ELR (cell line): ENCODE measurements at places on chromosomes 13 and 19.

DNA sequence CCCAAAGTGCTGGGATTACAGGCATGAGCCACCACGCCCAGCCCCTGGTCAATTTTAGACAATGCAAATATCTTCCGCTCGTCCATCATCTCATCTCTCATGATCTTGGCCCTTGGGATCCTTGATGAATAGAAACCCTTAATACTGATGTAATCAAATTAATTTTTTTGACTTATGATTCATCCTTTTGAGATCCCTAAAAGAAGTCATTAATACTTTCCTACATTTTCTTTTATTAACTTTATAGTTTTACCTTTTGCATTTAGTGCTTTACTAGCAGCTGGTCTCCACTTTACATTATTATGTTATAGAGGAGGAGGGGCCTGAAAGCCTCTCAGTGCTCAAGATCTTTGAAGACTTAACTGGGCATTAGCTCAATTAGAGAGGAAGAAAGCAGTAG, 7.7 kb upstream of the KASH5 start:
- DNase-seq: no peak

GRCh38 chr19:37983153-37983552, 76.1 kb downstream of the SIPA1L3 start:
- no peak for DNase-seq

- DNase-seq: no peak
Observed at GRCh38 chr13:73521290-73521624, 462.5 kb downstream of the KLF5 start.

DNA sequence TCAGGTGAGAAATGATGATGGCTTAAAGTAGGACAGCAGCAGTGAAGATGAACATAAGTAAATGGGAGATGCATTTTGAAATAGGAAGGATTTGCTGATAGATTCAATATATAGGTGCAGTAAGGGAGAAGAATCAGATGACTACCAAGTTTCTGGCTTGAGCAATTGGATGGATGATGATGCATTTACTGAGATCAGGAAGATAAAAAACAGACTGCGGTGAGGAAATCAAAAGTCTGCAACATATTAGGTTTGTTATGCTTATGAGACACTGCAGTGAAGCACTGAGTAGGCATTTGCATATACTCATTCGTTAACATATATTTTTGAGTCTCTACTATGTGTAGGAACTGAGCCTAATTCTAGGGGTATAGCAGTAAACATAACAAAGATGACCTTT, 184.2 kb downstream of the LACC1 start:
- peak; percentile 39 for DNase-seq

DNA sequence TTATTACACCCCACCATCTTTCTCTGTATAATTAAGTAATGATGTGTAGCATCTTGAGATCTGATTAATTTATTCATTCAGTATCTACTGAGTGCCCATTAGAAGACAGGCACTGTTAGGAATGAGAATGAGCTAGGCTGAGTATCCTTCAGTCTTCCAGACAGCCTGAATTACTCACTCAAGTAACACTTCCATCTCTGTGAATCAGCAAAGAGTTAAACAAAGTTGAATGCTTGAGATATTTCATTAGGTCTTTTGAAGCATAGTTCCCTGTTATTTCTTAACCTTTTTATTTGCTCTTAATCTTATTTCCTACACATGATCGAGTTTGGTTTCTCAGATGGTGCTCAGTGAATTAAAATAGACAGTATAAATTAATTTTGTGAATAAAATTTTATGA, 413.7 kb downstream of the DCT start:
- peak; percentile 30 for DNase-seq

- peak; percentile 51 for DNase-seq
Observed at GRCh38 chr13:94268661-94269060, 210.8 kb downstream of the DCT start.

DNA sequence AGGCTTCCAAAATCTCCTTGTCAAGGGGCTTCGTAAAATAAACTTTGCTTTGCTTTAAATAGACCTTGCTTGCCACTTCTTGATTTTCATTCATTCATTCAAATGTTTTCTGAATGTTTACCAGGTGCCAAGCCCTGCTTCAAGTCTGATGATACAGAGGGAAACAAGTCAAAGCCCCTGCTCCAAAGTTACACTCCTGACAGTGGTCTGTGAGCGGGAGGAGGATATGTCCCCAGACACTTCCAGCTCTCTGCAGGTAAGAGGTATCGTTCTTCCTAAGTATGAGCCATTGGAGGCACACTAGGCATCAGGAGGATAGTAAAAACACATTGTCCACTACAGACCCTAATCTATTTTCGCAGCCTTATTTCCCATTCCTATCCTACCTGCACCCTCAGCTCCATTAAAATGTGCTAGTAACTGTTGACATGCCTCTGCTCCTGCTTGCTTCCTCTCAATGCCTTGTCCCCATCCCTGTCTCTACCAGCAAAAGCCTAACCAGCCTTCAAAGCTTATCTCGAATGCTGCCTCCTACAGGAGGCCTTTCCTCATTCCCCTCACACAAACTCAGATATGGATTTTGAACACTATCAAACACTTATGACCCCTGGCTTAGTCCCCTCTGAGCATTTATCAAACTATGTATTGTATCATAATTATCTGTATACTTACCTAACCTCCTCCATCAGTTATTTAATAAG, 6.2 kb upstream of the WBP4 start:
- peak; percentile 40 for DNase-seq

GRCh38 chr13:97921176-97921816, 32.2 kb upstream of the IPO5 start:
- DNase-seq: peak; percentile 11

DNA sequence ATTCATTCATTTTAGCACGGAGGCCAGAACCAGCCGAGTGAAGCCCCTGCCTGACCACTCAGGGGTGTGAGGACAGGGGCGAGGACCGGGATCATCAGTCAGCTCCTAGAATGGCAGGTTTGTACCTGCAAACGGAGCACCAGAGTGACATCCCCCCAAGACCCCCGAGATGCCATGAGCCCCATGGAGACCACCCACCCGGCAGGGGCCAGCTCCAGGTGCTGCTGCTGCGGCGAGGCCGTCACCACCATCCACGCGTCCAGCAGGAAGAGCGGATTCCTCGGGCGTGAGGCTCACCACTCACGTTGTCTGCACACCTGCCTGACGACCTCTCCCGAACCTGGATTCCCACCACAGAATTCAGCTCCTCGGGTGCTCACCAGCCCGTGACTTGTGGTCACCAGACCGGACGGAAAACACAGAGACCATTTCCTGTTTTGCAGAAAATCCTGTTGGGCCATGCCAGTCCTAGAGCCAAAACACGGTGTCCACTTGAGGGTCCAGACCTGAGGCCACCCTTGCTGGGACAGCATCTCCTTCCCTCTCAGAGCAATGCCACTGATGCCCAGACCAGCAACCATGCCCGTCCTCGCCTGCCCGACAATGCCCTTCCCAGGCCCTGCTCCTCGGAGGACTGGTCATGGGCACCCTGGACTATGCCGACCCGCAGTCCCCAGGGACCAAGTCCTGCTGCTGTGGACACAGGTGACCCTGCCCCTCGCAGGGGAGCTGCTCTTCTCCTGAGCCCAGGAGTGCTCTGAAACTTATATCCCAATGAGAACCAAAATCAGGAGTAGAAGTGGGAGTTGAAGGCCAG, 74.2 kb downstream of the RASA3 start:
- no peak for DNase-seq

DNA sequence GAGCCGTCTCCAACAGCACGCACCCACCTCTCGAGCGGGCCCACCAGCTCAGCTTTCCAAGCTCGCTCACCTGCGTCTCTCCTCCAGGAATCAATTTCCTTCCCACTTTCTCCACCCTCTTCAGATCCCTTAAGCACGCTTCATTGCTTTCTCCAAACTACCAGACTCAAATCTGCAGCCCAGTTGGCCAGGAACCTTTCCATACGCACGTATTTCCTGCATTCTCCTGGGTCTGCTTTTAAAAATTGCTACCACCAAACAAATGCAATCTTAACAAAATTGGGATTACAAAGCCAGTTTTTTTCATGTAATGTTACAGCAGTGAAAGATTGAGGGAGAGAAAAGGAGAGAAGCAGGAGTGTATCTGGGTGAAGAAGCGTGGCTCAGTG, 1.5 kb downstream of the ENOX1 start:
- DNase-seq: no peak

DNA sequence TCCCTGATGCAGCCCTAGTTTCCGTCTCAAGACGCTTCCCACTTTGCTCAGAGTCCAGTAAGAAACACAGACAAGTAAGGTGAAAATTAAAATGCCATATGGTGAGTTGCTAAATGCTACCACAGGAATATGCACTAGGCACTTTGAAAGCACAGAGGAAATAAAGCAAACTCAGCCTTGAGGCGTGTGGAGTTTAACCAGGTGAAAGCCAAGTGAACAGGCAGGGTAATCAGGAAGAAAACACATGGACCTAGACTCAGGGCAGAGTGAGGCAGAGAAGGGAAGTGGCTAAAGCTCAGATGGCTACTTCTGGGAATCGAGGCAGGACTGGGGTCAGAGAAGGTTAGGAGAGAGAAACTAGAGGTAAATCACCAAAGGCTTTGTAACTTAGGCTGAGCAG, 5.4 kb upstream of the UBL3 start:
- DNase-seq: no peak

- no peak for DNase-seq
Observed at GRCh38 chr13:97761796-97762540, 191.5 kb upstream of the IPO5 start.

- DNase-seq: no peak
Observed at GRCh38 chr19:54608792-54609191, 15.4 kb downstream of the LILRA1 start.

DNA sequence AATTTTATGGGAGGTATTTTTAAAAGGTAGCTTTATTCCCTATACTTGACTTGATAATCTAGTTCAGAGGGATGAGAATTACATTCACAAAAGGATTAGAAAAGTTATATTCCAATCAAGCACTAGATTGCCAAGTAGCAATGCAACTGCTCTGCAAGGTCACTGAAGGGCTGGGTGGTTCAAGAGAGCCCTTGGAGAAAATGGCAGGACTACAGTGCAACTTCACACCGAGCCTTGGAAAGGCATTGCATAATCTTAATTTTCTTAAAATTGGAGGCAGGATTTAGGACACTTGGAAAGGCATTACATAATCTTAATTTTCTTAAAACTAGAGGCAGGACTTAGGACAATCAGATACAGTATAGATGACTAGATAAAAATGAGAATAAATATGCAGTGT, 315.9 kb downstream of the DCT start:
- DNase-seq: no peak

- DNase-seq: no peak
Observed at GRCh38 chr19:1006711-1007398, 6.6 kb downstream of the GRIN3B start.

DNA sequence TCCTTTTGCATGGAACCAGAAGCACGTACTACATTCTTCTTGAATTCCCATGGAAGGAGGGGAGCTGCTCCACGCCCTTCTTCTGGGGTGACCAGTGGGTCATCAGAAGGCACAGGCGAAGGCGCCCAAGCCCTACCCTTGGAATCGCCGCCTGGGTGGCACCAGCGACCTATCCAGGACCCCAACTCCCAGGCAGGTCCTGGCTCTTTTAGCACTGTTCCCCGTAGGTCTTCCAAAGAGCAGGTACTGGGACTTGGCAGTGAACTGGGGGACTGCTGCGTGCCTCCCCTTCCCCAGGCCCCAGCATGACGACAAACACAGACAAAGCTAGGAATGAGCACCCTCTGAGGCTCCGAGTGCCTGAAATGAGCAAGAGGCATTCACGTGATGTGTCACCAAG, 45.0 kb downstream of the CEBPG start:
- no peak for DNase-seq

DNA sequence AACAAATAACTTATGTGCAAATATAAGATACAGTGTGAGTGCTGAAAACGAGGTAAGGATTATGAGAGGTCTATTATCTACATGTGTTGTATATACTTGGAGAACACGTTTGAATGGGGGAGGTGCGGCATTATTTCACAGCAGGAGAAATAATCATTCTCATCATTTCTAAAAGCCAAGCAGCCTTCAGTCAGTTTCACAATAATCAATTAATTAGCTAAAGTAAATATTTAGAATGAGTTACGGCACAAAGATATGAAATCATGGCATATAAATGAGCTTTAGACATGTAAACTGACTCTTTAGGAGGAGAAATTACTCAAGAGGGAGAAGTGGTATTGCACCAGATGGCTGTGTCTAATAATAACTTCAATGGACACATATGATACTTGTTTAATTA, 366.6 kb downstream of the DNAJC15 start:
- no peak for DNase-seq

DNA sequence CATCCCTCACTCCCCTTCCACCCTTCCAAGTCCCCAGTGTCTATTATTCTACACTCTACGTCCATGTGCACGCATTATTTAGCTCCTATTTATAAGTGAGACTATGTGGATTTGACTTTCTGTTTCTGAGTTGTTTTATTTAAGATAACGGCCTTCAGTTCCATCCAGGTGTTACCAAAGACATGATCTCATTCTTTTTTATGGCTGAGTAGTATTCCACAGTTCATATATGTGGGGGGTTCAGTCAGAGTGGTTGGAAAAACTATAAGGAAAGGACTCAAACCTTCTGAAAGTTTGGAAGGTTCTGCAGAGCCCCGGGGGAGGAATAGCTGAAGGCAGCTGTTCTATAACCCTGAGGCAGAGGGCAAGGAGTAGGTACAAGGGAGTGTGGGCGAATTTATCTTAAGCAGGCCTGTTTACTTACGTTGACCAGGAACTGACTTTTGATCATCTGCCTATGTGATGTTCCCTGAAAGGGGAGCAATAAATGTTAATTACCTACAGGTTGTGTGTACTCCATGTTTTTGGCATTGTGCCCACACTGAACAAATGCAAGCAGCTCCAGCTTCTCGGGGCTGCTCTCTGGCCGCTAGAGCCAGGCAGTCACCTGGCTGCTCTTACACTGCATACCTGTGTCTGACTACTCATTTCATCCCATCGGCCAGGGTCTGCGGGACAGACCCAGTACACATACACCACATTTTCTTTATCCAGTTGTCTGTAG, 13.5 kb upstream of the ADGRE1 start:
- no peak for DNase-seq

DNA sequence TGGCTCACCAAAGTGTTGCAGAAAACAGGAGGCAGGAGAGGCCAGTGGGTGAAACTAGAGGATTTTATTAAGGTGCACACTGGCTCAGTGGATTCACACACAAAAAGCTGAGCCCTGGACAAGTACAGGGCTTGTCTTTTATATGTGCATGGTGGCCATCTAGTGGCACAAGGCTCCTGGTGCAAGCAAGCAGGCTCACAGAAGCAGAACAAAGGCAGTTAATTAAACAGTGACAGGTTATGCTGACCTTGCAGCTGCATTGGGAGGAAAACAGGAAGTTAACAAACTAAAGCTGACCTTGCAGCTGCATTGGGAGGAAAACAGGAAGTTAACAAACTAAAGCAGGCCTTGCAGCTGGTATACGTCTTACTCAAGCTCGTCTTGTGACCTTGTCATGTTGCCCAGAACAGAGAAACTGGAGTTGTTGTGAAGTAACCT, 65.3 kb upstream of the ZNF681 start:
- peak; percentile 52 for DNase-seq

GRCh38 chr19:29873024-29873800, 61.4 kb downstream of the CCNE1 start:
- DNase-seq: peak; percentile 42

- no peak for DNase-seq
Observed at GRCh38 chr13:34277936-34278335, 460.0 kb downstream of the RFC3 start.

- DNase-seq: peak; percentile 47
Observed at GRCh38 chr13:98103942-98104880, 38.7 kb upstream of the FARP1 start.

- peak; percentile 52 for DNase-seq
Observed at GRCh38 chr19:7550987-7551761, 15.7 kb downstream of the PNPLA6 start.

- no peak for DNase-seq
Observed at GRCh38 chr13:90889906-90890834, 457.3 kb upstream of the MIR17HG start.
